ENCODE measurements at places on chromosomes 2 and 18.

DNA sequence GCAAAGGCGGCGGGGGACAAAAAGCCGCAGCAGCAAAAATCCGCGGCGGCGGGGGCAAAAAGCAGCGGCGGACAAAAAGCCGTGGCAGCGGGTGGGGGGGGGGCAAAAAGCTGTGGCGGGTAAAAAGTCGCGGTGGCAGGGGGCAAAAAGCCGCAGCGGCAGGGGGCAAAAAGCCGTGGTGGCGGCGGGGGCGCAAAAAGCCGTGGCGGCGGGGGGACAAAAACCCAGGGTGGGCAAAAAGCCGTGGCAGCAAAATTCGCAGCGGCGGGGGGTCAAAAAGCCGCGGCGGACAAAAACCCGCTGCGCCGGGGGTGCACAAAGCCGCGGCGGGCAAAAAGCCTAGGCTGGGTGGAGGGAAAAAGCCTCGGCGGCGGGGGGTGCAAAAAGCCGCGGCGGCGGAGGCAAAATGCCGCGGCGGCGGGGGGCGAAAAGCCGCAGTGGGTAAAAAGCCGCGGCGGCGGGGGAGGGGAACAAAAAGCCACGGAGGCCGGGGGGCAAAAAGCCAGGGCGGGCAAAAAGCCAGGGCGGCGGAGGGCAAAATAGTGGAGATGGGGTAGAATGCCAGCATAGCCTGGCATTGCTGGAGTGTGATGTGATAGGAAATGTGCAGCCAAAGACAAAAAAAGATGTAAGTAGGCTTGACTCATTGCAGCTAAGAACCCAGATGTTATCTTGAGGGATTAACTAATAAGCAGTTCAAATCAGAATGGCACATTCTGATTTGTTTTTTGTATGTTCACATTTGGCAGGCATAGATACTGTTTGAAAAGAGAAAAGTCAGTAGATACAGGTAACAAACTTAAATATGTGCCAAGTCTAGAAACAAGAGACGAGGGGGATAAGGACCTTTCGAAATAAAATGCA is 1076.3 kb downstream of the RPIA start:
- no peak for DNase-seq

- DNase-seq: no peak
These were observed 1622.7 kb upstream of the CELF4 start for GRCh38 chr18:39188278-39188677.

DNA sequence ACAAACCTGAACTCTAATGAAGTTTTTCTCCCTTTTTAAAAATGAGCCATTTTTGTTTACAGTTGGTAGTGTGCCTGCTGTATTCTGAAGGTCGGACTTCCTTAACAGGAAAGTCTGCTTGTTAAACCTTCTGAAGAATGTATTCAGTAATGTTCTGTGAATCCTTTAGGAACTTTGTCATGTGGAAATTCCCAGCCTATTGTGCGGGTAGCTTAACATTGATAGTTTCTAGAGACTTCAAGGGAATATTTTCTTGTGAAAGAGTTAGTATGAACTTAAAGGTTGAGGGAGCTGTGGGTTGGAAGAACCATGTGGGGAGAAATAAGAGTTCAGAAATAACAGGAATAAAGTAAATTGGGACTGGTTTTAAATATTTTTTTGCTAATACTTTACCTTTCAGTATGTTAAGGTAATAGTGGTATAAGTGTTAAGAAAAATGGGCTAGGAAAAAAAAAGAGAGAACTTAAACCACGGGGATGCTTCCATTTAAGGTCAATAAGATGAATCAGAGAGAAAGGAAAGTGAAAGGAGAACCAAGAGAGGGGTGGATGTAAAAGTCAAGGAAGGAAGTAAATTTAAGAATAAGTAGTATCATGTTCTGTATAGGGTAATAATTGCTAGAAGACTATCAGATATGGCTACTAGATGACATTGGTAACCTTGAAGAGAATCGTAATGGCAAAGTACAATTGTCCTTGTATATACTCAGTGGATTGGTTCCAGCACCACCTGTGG is 90.5 kb downstream of the PMS1 start:
- no peak for DNase-seq

- DNase-seq: no peak
These were observed 158.3 kb upstream of the DTNA start for GRCh38 chr18:34551824-34552223.

DNA sequence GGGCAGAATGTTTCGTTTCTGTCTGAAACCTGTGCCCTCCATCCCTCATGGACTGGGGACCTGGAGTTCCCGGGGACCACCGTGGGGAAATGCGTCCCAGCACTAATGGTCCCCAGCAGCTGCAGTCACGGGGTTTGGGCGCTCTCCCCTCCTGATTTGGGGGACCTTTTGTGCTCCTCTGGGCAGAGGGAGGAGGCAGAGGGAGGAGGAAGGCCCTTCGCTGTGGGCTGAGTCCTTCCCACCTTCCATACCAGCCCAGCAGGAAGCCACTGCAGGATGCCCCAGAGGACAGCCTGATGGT is 3.2 kb downstream of the GPR35 start:
- peak; percentile 27 for DNase-seq

Measured in left lobe of liver (tissue), 2 donors.